ENCODE measurements at places on chromosomes 3 and 15. TPM values are rescaled to one million over a fixed set of nuclear protein-coding genes. Genes with fewer than 3 reads are reported as not detected.

- H3K27ac ChIP-seq: peak overlapping the region; percentile 93
- no peak for DNase-seq
- peaks cover 16% of the 10 kb centered on the region for H3K4me1 ChIP-seq
Measured at GRCh38 chr3:195441476-195441991, 1.3 kb downstream of the ACAP2 start.

GRCh38 chr3:162142511-162142910 is 645.9 kb downstream of the OTOL1 start:
- no peak overlapping the region for H3K4me3 ChIP-seq
- no peaks in the 10 kb centered on the region for H3K27me3 ChIP-seq
- no peaks in the 10 kb centered on the region for H3K4me1 ChIP-seq
- DNase-seq: no peak
- H3K36me3 ChIP-seq: no peaks in the 10 kb centered on the region
- no peak overlapping the region for H3K27ac ChIP-seq

OXTR gene
- total RNA-seq: 4.1 TPM

AADACL2 gene
- 11.7 TPM for total RNA-seq

- H3K4me3 ChIP-seq: no peak overlapping the region
- no peaks in the 10 kb centered on the region for H3K36me3 ChIP-seq
- H3K27me3 ChIP-seq: no peaks in the 10 kb centered on the region
- DNase-seq: no peak
Measured at GRCh38 chr3:40989141-40990061, 209.9 kb upstream of the CTNNB1 start.

- DNase-seq: no peak
- H3K27me3 ChIP-seq: no peaks in the 10 kb centered on the region
- no peak overlapping the region for H3K4me3 ChIP-seq
- H3K27ac ChIP-seq: no peak overlapping the region
Measured at GRCh38 chr3:192174283-192174682, 553.1 kb downstream of the FGF12 start.

GRCh38 chr15:41987925-41988275 is 15.5 kb upstream of the EHD4 start:
- H3K4me1 ChIP-seq: no peaks in the 10 kb centered on the region
- no peak overlapping the region for H3K27ac ChIP-seq
- no peak for DNase-seq
